Stimulated activated CD4-positive, alpha-beta T cell treated with anti-CD3 and anti-CD28 coated beads, Interleukin-15, amount 100 ng/mL, for 1 hour (primary cell): ENCODE measurements at places on chromosomes 6 and 20.

DNA sequence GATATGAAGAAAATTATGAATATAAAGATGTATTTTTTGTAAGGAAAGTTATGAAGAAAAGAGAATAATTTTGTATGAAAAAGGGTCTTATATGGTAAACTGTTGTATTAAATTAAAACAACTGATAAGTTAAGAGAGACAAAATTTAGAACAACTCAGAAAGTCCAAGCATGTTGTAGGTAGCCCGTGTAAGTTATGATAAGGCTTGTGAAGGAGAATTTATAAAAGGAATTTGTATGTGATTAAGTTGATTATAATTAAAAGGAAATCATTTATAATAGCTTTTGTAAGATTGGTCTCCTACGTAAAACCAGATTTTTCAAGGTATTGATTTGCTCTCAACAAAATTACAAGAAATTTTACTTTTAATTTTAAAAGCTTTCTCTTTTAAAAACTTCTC lies 1579.3 kb downstream of the HACE1 start:
- no peak for DNase-seq

- no peak for DNase-seq
Observed at GRCh38 chr20:45892049-45892825, 1.1 kb downstream of the CTSA start.

- DNase-seq = no peak
Observed at GRCh38 chr6:136553166-136553787, 3.1 kb upstream of the MAP7 start.

DNA sequence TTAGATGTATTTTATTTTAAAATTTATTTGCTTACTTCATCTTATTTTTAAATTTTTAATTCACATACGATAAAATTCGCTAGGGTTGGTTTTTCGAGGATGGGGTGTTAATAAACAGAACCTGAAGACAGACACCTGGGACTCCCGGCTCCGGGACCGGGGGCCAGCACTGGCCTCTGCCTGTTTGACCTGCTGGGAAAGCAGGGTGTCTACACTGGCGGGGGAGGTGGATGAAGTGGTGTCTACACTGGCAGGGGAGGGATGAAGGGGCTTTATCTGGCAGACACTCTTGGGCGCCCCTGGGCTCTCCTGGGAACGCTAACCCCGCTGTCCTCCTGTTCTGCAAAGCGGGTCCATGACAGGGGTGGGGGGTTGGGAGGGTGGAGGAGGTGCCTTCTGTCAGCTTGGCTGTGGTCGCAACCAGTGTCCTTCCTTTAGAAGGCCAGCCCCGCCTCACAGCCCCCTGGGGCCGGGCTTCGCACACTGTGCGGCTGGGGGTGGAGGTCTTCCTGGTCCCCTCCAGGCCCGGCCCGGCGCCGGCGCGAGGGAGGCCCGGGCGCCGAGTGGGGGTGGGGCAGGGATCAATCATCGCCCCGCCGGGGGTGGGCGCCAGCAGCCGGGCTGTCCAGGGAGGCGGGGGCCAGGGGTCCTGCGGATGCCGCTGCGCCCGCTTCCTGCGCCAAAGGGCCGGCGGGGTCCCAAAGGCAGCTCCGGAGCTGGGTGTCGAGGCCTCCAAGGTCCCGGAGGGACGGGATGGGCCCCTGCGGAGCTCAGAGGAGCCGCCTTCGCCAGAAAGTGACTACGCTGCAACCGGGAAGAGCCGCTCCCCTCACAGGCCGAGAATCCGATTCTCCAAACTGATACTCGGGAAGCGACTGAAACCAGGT lies 1.8 kb downstream of the GATA5 start:
- DNase-seq = no peak

DNA sequence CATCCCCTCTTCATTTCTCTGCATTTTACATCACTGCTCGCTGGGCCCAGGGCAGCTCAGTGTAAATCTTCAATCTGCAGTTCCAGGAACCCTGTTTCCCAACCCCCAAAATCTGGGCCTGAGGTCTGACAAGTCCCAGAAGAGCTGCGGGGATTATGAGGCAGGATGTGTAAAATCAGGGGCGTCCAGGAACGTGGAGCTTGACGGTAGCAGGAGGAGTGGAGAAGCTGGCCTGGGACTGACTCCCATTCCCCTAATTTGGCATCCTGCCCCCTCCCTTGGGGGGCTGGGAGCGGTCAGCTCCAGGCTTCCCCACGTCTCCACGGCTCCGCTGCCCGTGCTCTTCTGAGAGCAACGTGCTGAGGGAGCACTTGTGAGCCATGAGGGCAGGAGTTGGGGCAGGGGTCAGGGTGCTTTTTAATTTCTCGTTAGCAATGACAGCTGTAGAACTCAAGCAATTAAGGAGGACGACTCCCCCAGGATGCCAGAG lies 23.4 kb upstream of the VEGFA start:
- no peak for DNase-seq
